ENCODE measurements at places on chromosomes 2 and 18.

GRCh38 chr2:217383620-217384019 is 523.8 kb upstream of the TNP1 start:
- no peak for DNase-seq

DNA sequence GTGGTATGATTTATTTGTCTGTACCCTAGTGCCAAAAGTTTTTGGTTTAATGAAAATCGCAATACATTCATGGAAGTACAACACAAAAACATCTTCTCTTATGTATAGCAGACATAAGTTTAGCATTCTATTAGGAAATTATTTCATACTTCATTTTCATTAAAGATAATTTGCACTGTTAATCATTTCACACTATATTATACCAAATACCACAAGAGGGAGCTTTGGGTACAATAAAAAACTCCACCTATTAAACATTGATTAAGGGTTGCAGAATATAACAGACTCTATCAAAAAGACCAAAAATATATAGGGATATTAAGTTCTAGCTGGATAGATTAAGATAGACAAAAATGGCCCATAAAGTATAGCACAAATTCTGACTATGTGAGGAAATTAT is 79.0 kb downstream of the SLC66A3 start:
- DNase-seq = no peak

DNA sequence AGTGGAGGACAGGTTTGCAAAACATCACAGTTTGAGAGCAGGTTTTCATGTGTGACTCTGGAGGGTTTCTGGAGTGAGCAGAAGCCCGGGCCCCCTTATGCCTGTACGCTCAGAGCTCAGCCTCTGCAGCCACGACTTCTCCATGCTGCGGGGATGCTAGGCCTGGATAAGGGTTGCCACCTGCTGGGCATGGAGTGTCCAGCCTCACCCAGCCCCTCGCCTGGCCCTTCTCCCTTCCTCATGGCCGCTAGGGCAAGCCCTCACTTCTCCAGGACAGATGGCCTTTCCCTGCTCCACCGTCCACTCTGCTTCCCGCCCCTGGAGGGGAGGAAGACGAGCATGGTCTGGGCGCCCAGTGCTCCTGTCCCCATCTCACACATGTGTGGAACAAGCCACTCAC is 318.7 kb downstream of the GBX2 start:
- no peak for DNase-seq

DNA sequence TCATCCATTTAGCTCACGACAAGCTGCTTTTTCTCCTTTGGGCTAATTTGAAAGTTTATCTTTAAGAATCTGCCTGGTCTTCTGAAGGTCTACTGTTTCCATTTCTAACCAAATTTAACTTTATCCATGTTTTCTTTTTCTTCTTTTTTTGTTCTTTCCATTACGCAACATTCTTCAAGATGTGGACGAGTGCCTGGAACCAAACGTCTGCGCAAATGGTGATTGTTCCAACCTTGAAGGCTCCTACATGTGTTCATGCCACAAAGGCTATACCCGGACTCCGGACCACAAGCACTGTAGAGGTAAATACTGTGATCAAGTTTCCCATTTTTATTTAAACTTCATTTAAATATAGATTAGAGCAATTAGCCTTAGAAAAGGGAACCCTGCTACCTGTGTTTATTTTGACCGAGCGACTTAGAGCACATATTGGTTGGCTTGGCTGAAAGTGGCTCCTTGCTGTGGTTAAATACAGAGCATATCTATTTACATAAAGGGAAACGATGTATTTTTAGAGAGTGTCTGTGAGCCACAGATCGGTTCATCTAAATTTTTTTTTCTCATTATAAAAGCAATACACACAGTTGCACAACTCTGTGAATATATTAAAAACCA is 183.4 kb upstream of the RASGRP3 start:
- no peak for DNase-seq

- no peak for DNase-seq
These were observed 82.9 kb downstream of the KCTD1 start for GRCh38 chr18:26465431-26465830.

GRCh38 chr2:85996591-85996990 is 107.8 kb upstream of the ST3GAL5 start:
- no peak for DNase-seq

GRCh38 chr18:48530399-48531081 is 8.3 kb upstream of the CTIF start:
- no peak for DNase-seq

GRCh38 chr2:154706660-154707059 is 8.2 kb downstream of the KCNJ3 start:
- no peak for DNase-seq

DNA sequence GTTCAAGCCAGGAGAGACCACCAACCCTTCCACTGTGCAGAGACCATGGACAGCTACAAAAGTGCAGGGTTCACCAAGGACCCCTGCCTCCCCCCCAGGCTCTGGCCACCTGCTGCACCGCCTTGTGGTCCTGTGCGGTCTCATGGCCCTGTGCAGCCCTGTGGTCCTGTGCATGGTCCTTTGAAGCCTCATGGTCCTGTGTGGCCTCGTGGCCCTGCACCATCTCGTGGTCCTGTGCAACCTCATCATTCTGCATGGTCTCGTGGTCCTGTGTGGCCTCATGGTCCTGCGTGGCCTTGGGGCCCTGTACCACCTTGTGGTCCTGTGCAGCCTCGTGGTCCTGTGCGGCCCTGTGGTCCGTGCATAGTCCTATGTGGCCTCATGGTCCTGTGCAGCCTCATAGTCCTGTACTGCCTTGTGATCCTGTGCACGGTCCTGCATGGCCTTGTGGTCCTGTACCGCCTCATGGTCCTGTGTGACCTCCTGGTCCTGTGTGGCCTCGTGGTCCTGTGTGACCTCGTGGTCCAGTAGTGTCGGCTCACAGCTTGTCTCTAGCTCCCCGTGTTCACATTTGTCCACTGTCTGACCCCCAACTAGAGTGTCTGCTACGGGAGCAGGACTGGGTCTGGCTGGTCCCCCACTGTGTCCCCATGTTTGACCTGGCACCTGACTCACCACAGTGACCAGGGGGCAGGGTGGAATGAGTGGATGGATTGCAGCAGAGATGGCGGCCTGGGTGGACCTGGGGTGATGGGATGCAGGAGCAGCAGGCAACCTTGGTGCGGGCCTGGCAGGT is 20.0 kb upstream of the OTOS start:
- DNase-seq = no peak

DNA sequence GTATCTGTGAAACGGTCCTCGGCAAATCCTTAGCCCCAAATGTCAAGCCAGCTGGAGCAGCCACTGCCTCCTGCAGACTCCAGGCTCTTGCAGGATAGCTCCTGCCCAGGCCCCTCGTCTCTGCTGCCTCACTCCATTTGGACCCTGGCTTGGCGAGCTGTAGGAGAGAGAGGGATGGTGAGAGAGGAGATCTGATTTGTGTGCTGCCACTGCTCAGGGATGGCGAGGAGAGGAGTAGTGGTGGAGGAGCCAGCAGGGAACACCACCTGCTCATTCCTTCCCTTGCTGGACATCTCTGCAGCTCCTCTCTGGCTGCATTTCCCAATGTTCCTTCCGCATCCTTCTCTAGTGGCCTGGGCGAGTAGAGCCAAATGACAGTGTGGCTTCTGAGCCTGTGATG is 109.1 kb upstream of the NCK2 start:
- DNase-seq = no peak

- no peak for DNase-seq
These were observed 64.9 kb downstream of the GALNT1 start for GRCh38 chr18:35646449-35646848.

- no peak for DNase-seq
These were observed 8.4 kb upstream of the NR4A2 start for GRCh38 chr2:156340804-156341451.

Measured in stimulated activated CD4-positive, alpha-beta T cell treated with anti-CD3 and anti-CD28 coated beads, Interleukin-15, amount 100 ng/mL, for 48 hours (primary cell).